ENCODE measurements at places on chromosomes 1 and 21. TPM values are rescaled to one million over a fixed set of nuclear protein-coding genes. Genes with fewer than 3 reads are reported as not detected.

GRCh38 chr1:229843627-229844238 lies 217.7 kb downstream of the URB2 start:
- peak overlapping the region; percentile 6 for H3K27ac ChIP-seq
- H3K36me3 ChIP-seq: no peaks in the 10 kb centered on the region
- no peak overlapping the region for H3K4me3 ChIP-seq
- DNase-seq: no peak
- no peaks in the 10 kb centered on the region for H3K27me3 ChIP-seq

DNA sequence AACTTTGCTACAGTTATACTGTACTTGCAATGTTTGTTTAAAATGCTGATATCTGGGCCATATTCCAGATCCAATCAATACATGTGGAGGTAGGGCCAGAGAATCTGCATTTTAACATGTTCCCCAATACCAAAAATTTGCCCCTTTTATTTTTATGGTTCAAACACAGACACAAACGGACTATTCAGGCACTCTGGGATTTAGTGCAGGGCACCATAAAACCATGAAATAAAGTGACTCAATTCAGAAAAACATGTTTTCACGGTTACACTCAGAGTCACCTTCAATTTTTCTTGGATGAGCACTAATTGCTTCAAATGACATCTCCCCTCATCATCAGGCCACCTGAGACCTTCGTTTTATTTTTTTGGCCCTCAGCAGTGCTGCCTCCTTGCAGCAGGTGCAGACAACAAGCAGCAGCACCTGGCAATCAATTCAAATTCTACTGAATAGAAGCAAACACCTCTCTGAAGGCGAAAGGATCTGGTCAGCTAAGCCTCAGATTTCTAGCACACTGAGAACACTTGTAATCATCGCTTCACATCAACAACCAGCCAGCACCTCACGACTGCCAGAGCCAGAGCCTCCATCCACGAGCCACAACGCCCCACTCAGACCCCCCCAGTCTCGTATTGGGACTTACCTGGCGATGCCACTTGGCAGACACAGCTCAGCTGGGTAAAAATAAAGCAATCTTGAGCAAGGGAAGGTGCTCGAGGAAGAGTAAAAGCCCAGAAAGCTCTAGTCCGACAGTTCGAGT lies 1.1 kb downstream of the ERO1B start:
- peak overlapping the region; percentile 85 for H3K4me3 ChIP-seq
- no peaks in the 10 kb centered on the region for H3K36me3 ChIP-seq
- H3K27me3 ChIP-seq: no peaks in the 10 kb centered on the region
- no peak overlapping the region for H3K27ac ChIP-seq
- H3K4me1 ChIP-seq: no peaks in the 10 kb centered on the region
- no peak for DNase-seq

- no peaks in the 10 kb centered on the region for H3K27me3 ChIP-seq
- H3K4me1 ChIP-seq: no peaks in the 10 kb centered on the region
- DNase-seq: no peak
- no peaks in the 10 kb centered on the region for H3K36me3 ChIP-seq
- H3K4me3 ChIP-seq: no peak overlapping the region
Observed at GRCh38 chr1:195141294-195141693, 1466.9 kb downstream of the KCNT2 start.

DNA sequence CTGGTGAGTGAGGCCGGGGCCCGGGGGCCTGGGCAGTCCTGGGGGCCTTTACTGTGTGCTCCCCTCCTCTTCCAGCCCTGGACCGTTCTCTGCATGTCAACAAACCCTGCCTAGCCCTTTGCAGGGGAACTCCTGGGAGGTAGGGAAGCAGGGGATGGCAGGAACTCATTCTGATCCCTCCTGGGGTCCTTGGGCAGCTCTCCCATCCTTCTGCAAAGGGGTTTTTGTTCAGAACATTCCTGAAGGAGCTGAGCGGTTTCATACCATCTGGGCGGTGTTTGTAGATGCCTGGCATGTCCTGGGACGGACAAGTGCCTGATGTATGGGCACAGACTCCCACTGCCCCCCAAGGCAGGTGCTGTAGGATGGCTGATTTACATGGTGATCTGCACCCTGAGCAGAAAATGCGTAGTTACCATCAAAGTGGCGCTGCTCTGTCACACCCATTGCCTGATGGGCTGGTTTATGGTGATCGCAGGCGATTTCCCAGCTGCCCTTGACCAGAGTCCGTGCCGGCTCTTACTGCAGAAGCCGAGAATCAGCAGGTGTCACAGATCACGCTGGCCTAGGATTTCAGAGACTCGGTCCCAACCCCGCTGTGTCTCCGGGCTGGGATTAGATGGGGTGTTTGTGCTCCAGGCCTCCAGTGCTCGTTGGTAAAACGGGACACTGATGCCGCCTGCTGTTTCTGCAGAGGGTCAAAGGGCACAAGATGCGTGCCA lies 71.6 kb upstream of the TRAPPC10 start:
- no peak for DNase-seq
- H3K4me1 ChIP-seq: no peaks in the 10 kb centered on the region
- no peak overlapping the region for H3K27ac ChIP-seq
- no peaks in the 10 kb centered on the region for H3K36me3 ChIP-seq
- H3K4me3 ChIP-seq: no peak overlapping the region

GRCh38 chr1:181501612-181502011 lies 18.3 kb downstream of the CACNA1E start:
- H3K4me1 ChIP-seq: no peaks in the 10 kb centered on the region
- H3K36me3 ChIP-seq: no peaks in the 10 kb centered on the region
- H3K4me3 ChIP-seq: no peak overlapping the region
- no peak for DNase-seq

- H3K27ac ChIP-seq: no peak overlapping the region
- H3K4me3 ChIP-seq: peak overlapping the region; percentile 42
- H3K36me3 ChIP-seq: no peaks in the 10 kb centered on the region
- peaks cover 4% of the 10 kb centered on the region for H3K4me1 ChIP-seq
- peak; percentile 68 for DNase-seq
- H3K27me3 ChIP-seq: no peaks in the 10 kb centered on the region
Observed at GRCh38 chr1:198935306-198935921, 296.6 kb downstream of the PTPRC start.

- H3K36me3 ChIP-seq: no peaks in the 10 kb centered on the region
- no peak overlapping the region for H3K4me3 ChIP-seq
- DNase-seq: no peak
- peaks cover 5% of the 10 kb centered on the region for H3K4me1 ChIP-seq
- no peaks in the 10 kb centered on the region for H3K27me3 ChIP-seq
- H3K27ac ChIP-seq: no peak overlapping the region
Observed at GRCh38 chr1:202274611-202275010, 67.1 kb downstream of the UBE2T start.

MXRA8 gene
- 221 TPM for total RNA-seq

DNA sequence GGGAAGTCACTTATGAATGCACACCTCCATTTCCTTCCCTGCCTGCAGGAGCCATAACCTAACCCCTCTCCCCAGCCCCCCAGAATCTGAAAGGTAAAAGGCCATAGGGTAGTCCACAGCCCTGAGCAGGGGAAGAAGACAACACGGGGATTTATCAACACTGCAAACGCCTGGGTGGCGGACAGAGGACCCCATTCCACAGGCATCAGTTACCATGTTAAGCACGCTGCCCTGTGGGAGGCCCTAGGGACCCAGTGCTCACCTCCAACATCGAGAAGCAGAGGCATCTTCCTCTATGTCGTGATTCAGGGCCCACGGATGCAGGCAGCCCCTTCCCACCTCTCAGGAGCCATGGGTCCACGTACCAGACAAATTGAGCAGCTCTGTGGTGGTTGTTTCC lies 523.8 kb downstream of the MATN1 start:
- H3K4me1 ChIP-seq: no peaks in the 10 kb centered on the region
- no peaks in the 10 kb centered on the region for H3K27me3 ChIP-seq
- DNase-seq: no peak
- H3K4me3 ChIP-seq: no peak overlapping the region

DNA sequence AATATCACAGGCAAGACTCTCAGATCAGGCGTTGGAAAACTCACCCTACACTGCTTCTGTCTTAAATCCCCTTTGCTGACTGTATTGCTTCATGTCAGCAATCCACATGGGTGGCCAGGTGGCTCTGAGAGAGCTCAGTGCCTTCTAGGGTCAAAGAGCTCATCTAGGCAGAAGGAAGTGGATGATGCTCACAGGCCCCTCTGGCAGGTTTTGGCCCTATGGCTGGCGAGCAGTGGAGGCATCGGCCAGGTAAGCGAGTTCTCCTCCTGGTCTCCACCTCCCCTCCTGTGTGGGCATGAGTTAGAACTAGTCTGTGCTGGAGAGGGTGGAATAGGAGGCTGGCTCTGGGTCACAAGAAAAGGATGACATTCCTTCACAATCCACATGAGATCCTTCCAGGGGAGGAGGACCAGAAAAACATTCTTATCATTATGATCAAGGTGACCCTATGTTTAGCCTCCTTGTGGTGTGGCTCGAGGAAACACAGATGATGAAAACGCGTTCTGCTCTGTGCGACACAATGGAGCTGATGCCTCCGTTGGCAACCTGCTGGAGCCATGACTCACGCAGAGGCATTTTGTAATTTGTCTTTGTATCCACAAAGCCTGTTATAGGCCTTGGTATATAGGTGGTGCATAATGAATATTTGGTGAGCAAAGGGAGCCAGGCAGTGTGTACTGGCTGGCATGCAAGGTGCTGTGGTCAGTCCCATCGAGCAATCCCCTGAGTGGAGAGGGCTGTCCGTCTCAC lies 264.6 kb upstream of the RAB4A start:
- H3K4me3 ChIP-seq: no peak overlapping the region
- H3K4me1 ChIP-seq: peaks cover 2% of the 10 kb centered on the region
- H3K36me3 ChIP-seq: no peaks in the 10 kb centered on the region
- no peaks in the 10 kb centered on the region for H3K27me3 ChIP-seq

GRCh38 chr1:179923029-179923428 lies 31.6 kb upstream of the CEP350 start:
- no peaks in the 10 kb centered on the region for H3K4me1 ChIP-seq
- H3K36me3 ChIP-seq: peaks cover 2% of the 10 kb centered on the region
- no peak overlapping the region for H3K4me3 ChIP-seq
- no peak overlapping the region for H3K27ac ChIP-seq
- DNase-seq: no peak

GRCh38 chr1:161080441-161081405 lies 8.6 kb downstream of the NECTIN4 start:
- H3K36me3 ChIP-seq: no peaks in the 10 kb centered on the region
- no peaks in the 10 kb centered on the region for H3K27me3 ChIP-seq
- no peaks in the 10 kb centered on the region for H3K4me1 ChIP-seq

GRCh38 chr21:43297391-43297981 lies 128.7 kb downstream of the CRYAA start:
- no peaks in the 10 kb centered on the region for H3K36me3 ChIP-seq
- H3K27me3 ChIP-seq: no peaks in the 10 kb centered on the region
- no peaks in the 10 kb centered on the region for H3K4me1 ChIP-seq

DNA sequence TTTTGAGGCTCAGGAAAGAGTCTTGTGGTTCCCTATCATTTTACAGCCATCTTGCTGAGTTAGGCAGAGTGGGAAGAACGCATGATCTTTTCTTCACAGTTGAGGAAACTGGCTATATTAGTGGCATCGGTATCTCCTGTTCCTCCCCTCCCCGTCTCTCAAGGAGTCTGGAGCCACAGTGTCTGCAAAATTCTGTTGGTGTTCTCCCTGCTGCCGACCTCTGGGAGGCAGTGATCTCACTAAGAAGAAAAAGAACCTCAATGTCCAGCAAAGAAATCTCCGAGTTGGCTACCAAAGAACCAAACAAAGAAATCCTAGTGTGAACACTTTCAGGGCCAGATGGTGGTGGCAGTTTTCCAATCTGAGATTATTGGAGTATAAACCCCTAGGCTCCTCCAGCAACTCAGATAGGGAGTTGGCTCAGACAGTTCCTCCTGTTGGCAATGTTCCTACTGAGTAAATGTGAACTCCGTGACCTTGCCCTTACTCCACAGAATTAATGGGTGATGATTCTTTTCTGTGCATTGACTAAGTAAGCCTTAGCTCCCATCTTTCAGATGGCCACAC lies 41.2 kb downstream of the PRAMEF20 start:
- H3K27ac ChIP-seq: no peak overlapping the region
- H3K4me3 ChIP-seq: no peak overlapping the region
- no peaks in the 10 kb centered on the region for H3K4me1 ChIP-seq
- H3K36me3 ChIP-seq: no peaks in the 10 kb centered on the region
- no peak for DNase-seq

DNA sequence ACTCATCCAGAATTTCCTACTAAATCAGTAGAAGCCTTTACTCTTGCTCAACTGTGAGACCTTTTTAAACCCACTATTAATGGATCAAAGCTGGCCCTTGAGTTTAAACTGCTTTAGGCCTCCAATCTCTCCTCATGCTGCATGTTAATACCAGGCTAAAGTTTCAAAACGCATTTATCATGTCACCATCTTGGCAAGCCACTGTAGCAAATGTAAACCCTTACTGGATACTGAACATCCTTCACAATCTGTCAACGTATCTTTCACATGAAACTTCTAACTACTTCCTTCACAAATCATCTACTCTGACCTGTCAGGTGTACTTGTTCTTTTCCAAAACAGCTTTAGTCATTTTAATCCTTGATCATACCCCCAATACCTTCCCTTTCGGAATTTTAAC lies 3.0 kb downstream of the PAXBP1 start:
- no peak for DNase-seq
- H3K27me3 ChIP-seq: no peaks in the 10 kb centered on the region
- no peak overlapping the region for H3K4me3 ChIP-seq
- H3K27ac ChIP-seq: no peak overlapping the region
- H3K36me3 ChIP-seq: no peaks in the 10 kb centered on the region

KLHL20 gene
- 35.2 TPM for total RNA-seq

- H3K4me3 ChIP-seq: no peak overlapping the region
- no peaks in the 10 kb centered on the region for H3K36me3 ChIP-seq
- H3K27me3 ChIP-seq: no peaks in the 10 kb centered on the region
- H3K27ac ChIP-seq: no peak overlapping the region
Observed at GRCh38 chr1:228837817-228838716, 102.8 kb downstream of the RHOU start.

DNA sequence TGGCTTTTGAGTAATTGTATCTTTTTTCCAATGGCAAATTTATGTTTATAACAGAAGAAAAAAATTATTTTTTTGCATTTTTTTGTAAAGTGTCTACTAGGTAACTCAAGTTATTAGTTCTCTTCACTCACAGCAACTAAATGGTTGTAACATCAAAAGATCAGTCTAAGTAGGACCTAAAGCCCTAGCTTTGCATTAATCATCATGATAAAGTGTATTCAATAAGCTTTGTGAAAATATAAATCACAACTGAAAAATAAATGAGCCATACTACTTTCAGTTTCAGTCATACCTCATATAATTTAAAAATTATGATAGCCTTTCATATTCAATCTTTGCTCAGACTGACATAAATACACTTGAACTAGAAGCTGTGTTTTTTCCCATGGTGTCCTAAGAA lies 6.9 kb downstream of the TAF5L start:
- no peaks in the 10 kb centered on the region for H3K36me3 ChIP-seq
- H3K4me1 ChIP-seq: peaks cover 9% of the 10 kb centered on the region
- DNase-seq: no peak
- H3K27me3 ChIP-seq: no peaks in the 10 kb centered on the region
